GM23338 (cell line): ENCODE measurements at places on chromosomes 4 and X. TPM values are rescaled to one million over a fixed set of nuclear protein-coding genes. Genes with fewer than 3 reads are reported as not detected.

The RIBC1 gene
- polyA plus RNA-seq: 0.37 and 0.55 TPM in 2 replicates

The ASMTL gene
- polyA plus RNA-seq: 55.6 and 61.2 TPM in 2 replicates

The TMEM271 gene
- 0.11 and 0.21 TPM in 2 replicates for polyA plus RNA-seq

The USP9X gene
- polyA plus RNA-seq: 48.7 and 62.2 TPM in 2 replicates

The TXK gene
- polyA plus RNA-seq: 0.40 TPM in 1 of 2 replicates, not detected in the other

The FREM3 gene
- 0.03 and 0.28 TPM in 2 replicates for polyA plus RNA-seq

The SMIM43 gene
- 0.21 and 0.26 TPM in 2 replicates for polyA plus RNA-seq

The KLHL4 gene
- 1.8 and 2.0 TPM in 2 replicates for polyA plus RNA-seq

The REPS2 gene
- polyA plus RNA-seq: 1.2 and 2.2 TPM in 2 replicates

The USP17L17 gene
- not detected in 2 replicates for polyA plus RNA-seq

The CD40LG gene
- polyA plus RNA-seq: not detected in 2 replicates

The PDE5A gene
- polyA plus RNA-seq: 12.1 and 15.0 TPM in 2 replicates

The NLGN3 gene
- 4.5 and 5.2 TPM in 2 replicates for polyA plus RNA-seq

The TNMD gene
- polyA plus RNA-seq: 4.8 and 4.9 TPM in 2 replicates

The CT45A10 gene
- not detected in 2 replicates for polyA plus RNA-seq

The GPRASP1 gene
- 0.33 and 0.45 TPM in 2 replicates for polyA plus RNA-seq

The ANKRD17 gene
- polyA plus RNA-seq: 33.9 and 41.9 TPM in 2 replicates

The SPIN4 gene
- polyA plus RNA-seq: 12.9 and 13.5 TPM in 2 replicates

The LRAT gene
- 83.0 and 90.1 TPM in 2 replicates for polyA plus RNA-seq

The ATXN3L gene
- polyA plus RNA-seq: not detected in 2 replicates

The FLNA gene
- 579 and 629 TPM in 2 replicates for polyA plus RNA-seq

The PNCK gene
- 3.0 and 3.5 TPM in 2 replicates for polyA plus RNA-seq

The C1QTNF7 gene
- polyA plus RNA-seq: not detected in 2 replicates

The PHOX2B gene
- polyA plus RNA-seq: not detected in 2 replicates

The TRPC5OS gene
- not detected in 2 replicates for polyA plus RNA-seq

The LONRF3 gene
- not detected in 2 replicates for polyA plus RNA-seq

The BMP3 gene
- polyA plus RNA-seq: 0.03 TPM in 1 of 2 replicates, not detected in the other

The BDH2 gene
- 66.4 and 73.9 TPM in 2 replicates for polyA plus RNA-seq

The ADH6 gene
- 0.40 and 0.58 TPM in 2 replicates for polyA plus RNA-seq

The CSAG1 gene
- 0.27 TPM in 1 of 2 replicates, not detected in the other for polyA plus RNA-seq

The CDS1 gene
- 8.3 and 10.0 TPM in 2 replicates for polyA plus RNA-seq

The ADGRL3 gene
- polyA plus RNA-seq: 9.0 and 9.7 TPM in 2 replicates
